ENCODE measurements at places on chromosomes 4 and X. TPM values are rescaled to one million over a fixed set of nuclear protein-coding genes. Genes with fewer than 3 reads are reported as not detected.
A peak's percentile ranks its signal among the peaks of the same experiment; 100 is the strongest.

- DNase-seq, result no peak
These were observed 152.3 kb downstream of the AMELX start for GRCh38 chrX:11445540-11445939.

CD40LG gene
- not detected for polyA plus RNA-seq

FMR1 gene
- polyA plus RNA-seq, result 93.0 TPM

- DNase-seq, result no peak
These were observed 333.3 kb upstream of the DDX53 start for GRCh38 chrX:22666441-22666840.

DNA sequence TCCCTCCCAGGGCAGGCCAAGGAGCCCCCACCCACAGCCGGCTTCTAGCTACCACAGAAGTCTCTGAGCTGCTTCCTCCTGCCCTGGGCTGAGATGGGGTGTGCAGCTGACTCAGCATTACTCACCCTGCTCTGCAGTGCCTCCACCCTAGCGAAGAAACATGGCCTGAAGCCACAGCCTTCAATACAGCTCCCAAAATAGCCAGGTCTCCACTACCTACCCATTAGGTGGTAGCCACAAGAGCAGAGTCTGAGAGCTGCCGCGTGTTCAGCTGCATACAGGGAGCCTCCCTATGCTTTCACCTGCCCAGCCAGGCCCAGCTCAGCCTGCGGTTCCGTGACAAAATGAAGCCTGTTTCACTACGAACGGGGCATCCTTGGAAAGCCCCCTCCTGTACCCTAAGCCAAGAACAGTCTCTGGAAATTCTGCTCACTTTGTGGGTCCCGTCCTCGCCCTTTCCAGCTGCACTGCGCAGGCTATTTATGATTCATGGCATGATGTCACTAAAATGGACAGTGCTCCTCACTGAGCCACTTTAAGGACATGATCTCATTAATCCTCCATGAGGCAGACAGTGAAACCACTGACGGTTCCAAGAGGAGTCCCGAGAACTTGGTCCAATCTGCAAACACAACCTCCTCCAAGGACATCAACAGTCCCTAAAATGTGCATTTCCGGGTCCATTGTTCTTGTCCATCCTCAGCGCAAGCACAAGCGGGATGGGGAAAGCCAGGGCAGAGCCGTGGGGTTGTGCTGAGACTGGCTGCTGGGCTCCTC, 20.2 kb downstream of the WDR1 start:
- no peak for DNase-seq

DNA sequence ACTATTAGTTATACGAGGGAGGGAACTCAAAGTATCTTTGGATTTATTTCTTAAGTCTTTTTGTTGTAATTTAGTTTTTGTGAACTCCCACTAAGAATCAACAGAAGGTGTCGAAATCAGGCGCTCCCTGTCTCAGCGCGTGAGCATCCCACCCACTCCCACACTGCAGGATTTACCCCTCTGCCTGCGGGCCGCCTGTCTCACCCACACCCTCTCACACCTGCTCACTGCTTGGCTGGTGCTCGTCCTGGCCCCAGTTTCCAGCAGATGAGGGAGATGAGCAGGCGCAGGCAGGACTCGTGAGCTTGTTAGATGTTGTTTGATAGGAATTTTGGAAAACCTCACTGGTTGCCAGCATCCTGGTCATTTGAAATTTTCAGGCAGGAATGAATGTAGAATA, 20.8 kb upstream of the HGFAC start:
- DNase-seq, result no peak

QRFPR gene
- 0.50 TPM for polyA plus RNA-seq

NEUROG2 gene
- not detected for polyA plus RNA-seq

DNA sequence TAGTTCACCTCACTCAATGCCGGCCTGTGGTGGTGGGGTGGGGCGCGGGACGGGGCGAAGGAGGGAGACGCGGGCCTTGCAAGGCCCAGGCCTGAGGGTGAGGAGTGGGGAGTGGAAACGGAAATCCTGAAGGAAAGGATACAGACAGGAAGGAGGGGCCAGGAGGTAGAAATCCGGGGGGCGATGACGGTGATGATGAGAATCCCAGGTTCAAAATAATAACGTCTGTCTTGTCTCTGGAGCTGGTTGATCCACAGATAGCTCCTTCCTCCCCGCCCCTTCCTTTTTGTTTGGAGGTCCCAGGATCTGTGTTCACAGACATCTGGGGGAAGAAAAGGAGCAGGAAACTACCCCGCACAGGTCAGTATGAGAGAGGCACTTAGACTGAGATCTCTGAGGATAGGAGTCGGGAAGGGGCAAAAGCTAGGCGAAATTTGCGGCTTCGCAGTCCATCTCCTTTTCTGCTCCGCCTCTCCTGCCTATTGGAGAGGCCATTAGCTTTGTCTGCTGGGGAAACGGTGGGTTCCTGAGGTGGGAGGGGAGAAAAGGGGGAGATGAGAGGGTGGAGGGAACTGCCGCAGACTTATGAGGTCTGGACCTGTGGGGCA, 746 bp downstream of the TCEAL7 start:
- DNase-seq, result no peak

DNA sequence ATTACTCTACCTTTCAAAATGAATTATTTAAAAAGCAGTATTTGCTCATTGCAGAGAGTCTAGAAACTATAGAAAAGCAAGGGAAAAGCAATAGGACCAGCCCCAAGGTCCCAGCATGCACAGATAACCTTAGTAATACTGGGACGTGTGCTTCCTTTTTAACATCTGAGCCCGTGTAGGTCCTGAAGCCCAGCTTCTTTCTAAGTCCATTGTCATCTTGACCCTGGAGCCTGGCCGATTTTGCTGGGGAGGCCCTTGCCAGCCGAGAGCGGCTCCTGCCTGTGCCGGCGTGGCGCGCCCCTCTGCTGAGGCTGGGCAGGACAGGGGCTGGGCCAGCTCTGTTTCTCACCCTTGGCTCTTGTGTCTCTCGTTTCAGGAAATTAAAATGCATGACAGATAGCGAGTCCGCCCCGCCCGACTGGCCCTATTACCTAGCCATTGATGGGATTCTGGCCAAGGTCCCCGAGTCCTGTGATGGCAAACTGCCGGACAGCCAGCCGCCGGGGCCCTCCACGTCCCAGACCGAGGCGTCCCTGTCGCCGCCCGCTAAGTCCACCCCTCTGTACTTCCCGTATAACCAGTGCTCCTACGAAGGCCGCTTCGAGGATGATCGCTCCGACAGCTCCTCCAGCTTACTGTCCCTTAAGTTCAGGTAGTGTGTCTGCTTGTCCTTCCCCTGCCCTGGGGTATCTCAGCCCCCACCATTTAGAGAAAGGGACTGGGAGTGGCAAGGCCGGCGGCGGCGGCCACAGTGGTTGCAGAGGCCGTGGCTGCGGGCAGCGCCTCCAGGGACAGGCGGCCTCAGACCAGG, 4.1 kb downstream of the MSANTD1 start:
- DNase-seq, result no peak

- no peak for DNase-seq
These were observed 150.8 kb downstream of the AMELX start for GRCh38 chrX:11444052-11444451.

DNA sequence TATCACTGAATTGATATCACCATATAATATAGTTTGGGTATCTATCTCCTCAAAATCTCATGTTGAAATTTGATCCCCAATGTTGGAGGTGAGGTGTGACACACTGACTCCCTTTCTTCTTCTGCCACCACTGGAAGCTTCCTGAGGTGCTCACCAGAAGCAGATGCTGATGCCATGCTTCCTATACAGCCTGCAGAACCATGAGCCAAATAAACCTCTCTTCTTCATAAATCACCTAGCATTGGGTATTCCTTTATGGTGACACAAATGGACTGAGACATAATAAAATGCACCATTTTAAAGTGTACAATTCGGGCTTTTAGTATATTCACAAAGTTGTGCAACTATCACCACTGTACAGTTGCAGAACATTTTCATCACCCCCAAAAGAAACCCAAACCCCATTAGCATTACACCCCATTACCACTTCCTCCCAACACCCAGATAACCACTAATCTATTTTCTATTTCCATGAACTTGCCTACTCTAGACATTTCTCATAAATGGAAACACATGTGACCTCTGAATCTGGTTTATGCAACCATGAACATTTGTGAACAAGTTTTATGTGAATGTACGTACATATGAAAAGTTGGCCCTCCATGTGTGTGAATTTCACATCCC, 148.9 kb downstream of the OPHN1 start:
- no peak for DNase-seq

BMPR1B gene
- polyA plus RNA-seq, result 33.7 TPM

DNA sequence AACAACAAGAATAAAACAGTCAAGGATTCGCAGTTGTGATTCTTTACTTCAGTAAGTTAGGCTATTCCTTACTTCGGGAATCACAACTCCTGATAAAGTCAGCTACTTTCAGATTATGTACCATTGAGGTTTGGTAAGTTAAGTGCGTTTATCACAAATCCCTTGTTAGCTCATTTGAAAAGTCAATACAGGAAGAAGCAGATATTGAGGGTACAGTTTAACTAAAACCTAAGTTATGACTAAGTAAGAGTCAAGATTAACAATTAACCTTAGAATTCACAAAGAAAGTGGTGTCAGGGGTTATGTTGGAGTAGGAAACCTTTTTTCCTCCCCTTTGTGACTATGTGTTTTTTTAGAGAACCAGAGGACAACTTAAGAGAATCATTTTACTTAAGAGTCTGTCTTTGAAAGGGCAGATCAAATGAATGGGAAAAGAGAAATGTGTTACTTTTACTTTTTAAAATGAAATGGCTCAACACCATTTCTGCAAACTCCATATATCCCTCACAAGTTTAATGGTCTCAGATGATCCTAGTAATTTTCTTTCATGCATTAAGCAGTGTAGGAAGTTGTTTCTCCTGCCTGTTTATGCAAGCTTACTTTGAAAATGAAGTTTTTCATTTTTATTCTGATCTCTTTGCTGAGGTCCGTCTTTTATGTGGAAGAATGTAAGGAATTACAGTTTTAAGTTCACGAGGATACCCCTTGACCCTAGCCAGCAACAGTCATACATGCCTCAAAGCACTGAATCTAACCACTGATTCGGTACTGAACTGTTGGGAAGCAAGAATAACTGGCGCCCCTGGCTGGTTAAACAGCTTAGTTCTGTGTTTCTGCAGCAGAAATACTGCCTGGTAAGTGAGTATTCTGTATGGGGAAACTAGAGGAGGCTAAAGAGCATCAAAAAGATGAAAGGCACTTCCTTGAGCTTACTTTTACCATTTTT, 211.7 kb downstream of the SLC4A4 start:
- DNase-seq, result peak; percentile 4

DNA sequence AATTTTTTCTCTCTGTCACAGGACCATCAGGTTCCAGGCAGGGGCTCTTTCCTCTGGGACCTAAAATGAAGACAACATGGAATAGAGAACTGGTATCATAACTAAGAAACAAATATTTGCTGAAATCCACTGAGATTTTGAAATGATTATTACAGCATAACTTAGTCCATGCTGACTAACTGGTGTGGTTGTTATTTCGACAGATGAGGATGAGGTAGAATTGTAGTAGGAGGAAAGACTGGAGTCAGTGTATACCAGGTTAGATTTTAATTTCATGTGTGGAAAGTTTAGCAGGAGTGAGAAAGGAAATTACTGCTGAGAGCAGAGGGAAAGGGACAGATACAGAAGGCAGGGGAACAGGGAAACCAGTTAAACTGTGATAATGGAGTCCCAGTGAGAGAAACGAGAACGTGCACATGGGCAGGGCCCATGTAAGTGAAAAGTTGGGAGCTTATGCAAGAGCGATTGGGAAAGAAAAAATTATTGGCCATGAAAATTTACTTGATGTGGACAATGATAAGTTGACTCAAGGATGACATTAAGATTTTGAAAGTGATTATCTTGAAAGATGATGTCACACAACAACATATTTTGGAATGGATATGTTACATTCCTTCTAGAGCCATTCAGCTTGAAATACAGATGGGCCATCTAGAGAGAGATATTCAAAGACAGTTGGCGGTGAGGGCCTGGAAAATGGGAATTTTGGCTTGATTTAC, 98.7 kb upstream of the DDIT4L start:
- DNase-seq, result no peak

ZBED1 gene
- polyA plus RNA-seq, result 47.4 TPM

ZGRF1 gene
- 15.8 TPM for polyA plus RNA-seq

SLC16A2 gene
- polyA plus RNA-seq, result 64.2 TPM

DNA sequence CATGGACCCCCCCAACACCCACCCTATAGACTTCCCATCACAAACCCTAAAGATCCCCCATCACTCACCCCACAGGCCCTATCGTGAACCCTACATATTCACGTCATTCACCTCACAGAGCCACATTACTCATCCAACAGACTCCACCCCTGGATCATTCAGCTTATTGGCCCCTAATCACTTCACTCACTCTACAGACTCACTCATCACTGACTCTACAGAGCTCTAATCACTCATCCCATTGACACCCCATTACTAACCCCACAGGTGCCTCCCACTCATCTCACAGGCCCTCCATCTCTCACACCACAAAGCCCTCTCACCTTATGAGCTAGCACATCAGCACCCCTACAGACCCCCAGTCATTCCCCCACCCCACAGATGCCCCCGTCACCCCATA, 6.3 kb upstream of the TBC1D25 start:
- no peak for DNase-seq

TEX13A gene
- polyA plus RNA-seq, result not detected

DNA sequence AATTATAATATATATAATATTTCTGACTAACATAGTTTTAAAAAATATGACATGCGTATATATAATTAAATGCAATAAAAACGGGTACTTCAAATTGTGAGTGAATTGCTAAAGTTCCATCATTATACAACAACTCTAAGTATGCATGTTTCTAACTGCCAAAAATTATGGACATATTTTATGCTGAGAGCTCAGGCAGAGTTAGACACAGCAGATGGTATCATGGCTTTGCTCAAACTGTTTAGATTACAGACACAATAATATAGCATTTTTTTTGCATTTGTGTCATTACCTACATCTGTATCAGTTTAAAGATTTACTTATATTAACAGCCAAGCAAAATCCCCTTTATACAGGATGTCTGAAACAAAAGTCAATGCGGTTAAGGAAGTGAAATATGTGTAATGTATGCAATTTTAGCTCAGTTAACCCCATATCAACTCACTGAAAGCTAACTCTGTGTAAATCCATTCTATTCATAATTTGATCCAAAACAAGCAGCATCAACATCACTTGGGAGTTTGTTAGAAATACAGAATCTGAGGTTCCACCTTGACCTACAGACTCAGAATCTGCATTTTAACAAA, 119.1 kb upstream of the CNKSR2 start:
- DNase-seq, result no peak

GRCh38 chr4:6749340-6750171, 33.0 kb upstream of the KIAA0232 start:
- DNase-seq, result no peak

GRCh38 chr4:151798678-151799416, 38.0 kb upstream of the GATB start:
- DNase-seq, result no peak

GRCh38 chrX:53321230-53321942, 40.0 kb upstream of the IQSEC2 start:
- no peak for DNase-seq
